Stomach (tissue), 19 donors: ENCODE measurements at places on chromosomes 3 and 15. TPM values are rescaled to one million over a fixed set of nuclear protein-coding genes. Genes with fewer than 3 reads are reported as not detected.

GRCh38 chr3:179108086-179108485 is 36.5 kb upstream of the ZMAT3 start:
- DNase-seq, result no peak

DNA sequence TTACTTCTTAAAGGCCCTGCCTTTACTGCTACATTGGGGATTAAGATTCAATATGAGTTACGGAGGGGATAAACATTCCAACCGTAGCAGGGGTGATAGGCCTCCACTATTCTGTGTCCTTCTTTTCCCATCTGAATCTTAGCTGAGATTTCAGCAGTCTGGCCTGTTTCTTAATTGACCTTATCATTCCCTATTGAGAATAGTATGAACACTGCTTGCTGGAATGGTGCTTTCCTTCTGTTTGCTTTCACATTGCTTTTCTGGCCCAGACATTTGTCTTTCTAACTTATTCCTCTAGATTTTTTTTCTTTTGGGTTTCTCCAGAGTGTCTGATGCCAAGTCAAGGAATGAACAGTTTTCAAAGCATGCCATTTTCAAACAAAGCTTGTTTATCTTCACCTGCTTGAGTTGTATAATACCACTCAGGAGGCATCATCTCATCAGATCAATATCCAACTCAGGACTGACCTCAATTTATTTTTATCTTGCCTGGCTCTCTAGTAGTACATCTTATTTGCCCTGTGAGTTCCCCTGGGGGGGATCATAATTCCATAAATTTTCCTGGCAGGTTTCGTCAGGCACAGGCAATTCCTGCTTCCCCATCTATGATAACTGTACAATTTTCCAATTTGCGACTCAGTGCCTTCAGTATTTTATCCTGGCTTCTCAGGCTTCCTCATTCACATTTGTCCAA is 161.1 kb upstream of the STT3B start:
- DNase-seq, result no peak

DNA sequence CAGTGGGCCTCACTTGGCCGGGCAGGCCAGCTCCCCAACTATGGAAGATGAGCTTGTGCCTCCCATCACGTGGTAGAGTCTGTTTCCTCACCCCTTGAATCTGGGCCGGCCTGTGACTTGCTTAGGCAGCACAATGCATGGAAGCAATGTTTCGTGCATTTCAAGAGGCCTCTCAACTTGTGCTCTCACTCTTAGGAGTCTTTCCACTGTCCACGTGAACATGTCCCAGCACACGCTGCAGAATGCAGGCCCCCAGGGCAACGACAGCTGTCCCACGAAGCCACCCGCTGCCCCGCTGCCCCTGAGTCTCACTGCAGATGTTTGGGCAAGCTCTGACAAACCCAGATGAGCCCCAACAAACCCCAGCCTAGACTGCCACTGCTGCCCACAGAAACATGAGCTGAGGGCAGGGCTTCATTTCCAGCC is 27.2 kb upstream of the SLC41A3 start:
- no peak for DNase-seq

DNA sequence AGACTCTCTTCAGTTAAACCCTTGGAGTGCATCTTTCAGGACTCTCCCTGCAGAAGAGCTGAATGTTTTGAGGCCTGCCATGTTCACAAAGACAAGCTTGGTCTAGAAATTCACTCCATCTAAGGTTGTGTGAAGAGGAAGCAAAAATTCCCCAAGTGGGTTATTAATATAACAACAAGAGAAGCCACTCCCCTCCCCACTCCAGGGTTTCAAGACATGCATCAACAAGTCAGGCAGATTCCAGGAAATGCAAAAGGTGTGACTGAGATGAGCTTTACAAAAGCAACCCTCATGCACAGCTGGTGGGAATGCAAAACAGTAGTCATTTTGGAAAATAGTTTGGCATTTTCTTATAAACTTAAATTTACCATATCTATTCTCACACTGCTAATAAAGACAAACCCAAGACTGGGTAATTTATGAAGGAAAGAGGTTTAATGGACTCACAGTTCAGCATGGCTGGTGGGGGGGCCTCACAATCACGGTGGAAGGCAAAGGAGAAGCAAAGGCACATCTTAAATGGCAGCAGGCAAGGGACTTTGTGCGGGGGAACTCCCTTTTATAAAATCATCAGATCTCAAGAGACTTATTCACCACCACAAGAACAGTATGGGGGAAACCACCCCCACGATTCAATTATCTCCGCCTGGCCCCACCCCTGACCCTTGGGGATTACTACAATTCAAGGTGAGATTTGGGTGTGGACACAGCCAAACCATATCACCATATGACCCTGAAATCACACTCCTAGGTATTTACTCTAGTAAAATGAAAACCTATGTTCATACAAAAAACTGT is 31.3 kb downstream of the TARS3 start:
- no peak for DNase-seq

- DNase-seq, result no peak
Observed at GRCh38 chr15:33411596-33412540, 101.1 kb downstream of the RYR3 start.

DNA sequence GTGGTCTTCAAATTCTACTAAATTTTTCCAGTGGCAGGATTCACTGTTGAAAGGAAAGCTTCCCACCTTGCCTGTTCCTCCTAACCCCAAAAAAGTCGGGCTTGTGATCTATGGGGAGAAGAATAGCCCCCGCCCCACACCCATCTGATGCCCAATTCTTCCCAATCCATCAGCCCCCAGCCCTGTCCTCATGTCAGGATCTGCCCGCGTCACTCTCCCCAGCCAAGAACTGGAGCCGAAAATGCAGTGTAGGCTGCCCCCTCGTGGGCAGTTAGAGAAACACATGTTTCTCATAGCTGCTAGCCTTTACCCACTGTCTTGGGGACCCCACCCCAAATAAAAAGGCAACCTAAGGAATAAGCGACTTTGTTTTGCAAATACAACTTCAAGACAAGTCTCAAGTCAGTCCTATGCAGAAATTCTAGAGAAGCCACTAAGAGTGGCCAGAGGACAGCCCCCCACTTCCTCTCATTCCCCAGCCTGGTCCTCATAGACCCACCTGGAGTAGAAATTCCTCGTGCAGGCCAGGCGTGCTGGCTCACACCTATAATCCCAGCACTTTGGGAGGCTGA is 13.0 kb upstream of the CSK start:
- DNase-seq, result peak; percentile 75

GRCh38 chr15:73328981-73329380 is 39.8 kb downstream of the HCN4 start:
- no peak for DNase-seq

GRCh38 chr3:10645800-10646199 is 140.4 kb upstream of the ATP2B2 start:
- no peak for DNase-seq

- no peak for DNase-seq
Observed at GRCh38 chr15:69757186-69757585, 304.6 kb downstream of the RPLP1 start.

- DNase-seq, result peak; percentile 59
Observed at GRCh38 chr3:141064255-141064926, 13.2 kb downstream of the SPSB4 start.

GRCh38 chr15:34514251-34514670 is 69.2 kb downstream of the GOLGA8B start:
- no peak for DNase-seq

DNA sequence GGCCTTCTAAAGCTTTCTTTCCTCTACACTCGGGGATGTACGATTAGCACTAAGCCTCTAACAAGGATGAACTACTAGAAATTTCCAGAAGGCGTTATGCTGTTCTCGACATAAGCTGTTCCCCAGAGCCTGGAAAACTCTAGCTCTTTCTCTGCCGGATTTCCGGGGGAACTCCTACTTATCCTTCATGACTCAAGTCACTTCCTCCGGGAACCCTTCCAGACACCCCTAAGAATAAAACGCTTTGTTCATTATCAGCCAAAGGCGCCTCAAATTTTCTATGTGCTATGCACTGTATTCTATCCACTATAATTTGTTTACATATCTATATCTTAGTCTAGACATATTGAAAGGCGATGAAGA is 455 bp upstream of the SNAP23 start:
- DNase-seq, result peak; percentile 80

GRCh38 chr3:153171918-153172317 is 9.9 kb downstream of the RAP2B start:
- no peak for DNase-seq

DNA sequence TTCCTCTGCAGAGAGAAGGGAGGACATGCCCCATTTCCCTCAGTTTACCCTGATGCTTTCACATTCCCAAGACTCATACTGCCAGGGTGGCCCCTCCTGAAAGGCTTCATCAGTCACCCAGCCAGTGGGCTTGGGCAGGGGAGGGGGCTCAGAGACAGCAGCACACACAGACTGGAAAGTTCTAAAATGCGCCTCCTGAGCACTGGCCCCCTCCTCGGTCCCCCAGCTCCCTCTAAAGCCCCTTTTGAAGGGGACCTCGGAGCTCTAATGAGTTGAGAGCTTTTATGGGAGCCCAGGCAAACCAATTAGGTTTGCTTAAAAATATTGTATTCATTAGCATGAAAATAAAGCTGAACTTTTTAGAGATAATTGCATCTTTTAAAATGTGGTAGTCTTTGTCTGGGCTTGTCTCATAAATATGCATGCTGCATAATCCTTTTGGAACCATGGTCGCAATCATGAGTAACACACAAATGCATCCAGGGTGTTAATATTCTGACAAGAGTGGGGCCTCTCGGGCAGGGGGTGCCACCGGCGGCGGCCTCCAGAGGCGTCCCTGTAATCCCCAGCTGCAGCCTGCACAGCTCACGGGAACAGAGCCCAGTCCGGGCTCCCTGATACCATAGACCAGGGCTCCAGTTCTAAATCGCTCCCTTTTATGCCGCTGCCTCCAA is 78.5 kb downstream of the RPLP1 start:
- no peak for DNase-seq

- no peak for DNase-seq
Observed at GRCh38 chr3:40827942-40828688, 303.4 kb downstream of the ZNF621 start.

GRCh38 chr3:150079029-150079739 is 108.5 kb upstream of the PFN2 start:
- DNase-seq, result no peak

DNA sequence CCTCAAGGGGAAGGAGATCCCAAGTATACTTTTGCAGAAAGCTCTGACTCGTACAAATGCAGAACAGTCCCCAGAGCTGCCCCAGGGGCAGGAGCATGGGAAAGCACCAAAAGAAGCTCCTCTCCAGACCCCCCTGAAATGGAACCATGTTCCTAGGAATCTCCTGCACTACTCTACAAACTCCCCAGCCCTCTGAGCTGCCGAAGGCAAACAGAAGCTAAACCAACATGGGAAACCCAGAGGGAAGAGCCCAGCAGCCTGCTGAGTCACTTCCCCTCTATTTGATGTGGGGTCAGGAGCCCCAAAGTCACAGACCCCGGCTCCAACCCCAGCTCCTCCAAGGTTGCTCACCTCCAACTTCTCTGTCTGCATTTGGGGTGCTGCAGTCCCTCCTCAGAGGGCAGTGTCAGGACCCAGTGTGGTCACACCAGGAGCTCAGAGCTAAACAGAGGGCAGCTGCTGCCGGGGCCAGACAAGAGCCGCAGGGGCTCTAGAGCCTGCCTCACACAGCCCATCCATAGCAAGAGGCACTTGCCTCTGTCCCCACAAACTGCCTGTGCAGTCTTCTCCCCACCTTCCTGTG is 3.8 kb upstream of the PLXNA1 start:
- DNase-seq, result no peak

- no peak for DNase-seq
Observed at GRCh38 chr3:52072471-52072870, 16.1 kb upstream of the DUSP7 start.

The RUBCN gene
- total RNA-seq, result 67.0 TPM

The GUCA1C gene
- total RNA-seq, result not detected

The GLCE gene
- total RNA-seq, result 16.9 TPM

The CCDC71 gene
- total RNA-seq, result 13.0 TPM

The ARPP21 gene
- total RNA-seq, result not detected

The TM4SF1 gene
- total RNA-seq, result 57.6 TPM
